ENCODE measurements at places on chromosomes 4 and X.

GRCh38 chr4:147924604-147925412 is 192.9 kb downstream of the ARHGAP10 start:
- DNase-seq = peak; percentile 72

DNA sequence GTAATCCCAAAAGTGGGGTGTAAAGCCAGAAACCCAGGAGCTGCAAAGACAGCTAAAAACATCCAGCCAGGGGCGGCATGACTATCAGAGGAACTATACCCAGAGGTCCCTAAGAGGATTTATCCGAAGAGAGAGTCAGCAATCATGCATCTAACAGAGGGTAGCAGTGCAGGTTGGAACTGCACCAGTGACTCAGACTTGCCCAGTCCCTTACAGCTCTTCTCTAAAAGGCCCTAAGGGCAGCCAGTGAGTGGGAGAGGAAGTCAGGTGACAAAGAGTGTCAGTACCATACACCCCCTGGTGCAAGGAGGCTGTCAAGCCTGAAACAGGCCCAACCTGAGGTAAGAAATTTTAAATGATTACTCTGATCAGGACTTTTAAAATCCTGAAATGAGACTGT is 88.1 kb downstream of the CAMK2D start:
- DNase-seq = peak; percentile 6

GRCh38 chrX:3440981-3441380 is 94.5 kb upstream of the MXRA5 start:
- no peak for DNase-seq

GRCh38 chr4:90112715-90113114 is 14.5 kb upstream of the CCSER1 start:
- no peak for DNase-seq

DNA sequence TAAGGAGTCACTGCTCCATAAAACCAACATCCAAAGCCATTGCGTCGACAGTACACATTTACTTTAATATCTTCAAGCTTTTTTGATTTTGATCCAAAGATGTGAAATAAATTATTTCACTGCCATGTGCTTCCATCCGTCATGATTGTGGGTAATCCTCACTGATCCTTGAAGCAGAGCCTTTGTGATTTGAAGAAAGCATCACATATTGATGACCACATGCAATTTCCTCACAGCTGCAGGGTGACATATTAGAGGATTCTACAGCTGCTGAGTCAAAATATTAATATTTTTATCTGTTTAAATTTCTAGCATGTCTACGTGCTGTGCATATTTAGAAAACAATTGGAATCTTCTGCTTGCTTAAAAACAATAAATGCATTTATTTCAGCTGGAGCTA is 196.8 kb upstream of the ANXA3 start:
- no peak for DNase-seq

DNA sequence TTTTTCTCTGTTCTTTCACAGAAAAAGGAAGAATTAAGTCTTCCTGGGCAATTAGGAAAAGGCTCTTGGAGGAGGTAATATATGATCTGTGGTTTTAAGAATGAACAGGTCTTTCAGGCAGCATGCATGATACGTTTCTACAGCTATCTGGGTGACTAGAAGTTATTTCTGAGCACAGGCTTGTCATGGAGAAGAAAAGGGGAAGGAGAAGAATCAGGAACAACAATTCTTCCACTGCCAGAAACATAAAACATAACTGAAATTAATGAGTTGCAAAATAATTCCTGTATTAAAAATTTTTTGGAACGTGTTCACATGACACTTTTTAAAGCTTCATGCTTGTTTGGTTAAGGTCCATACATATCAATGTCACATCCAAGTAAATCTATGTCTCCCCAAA is 17.7 kb upstream of the STIM2 start:
- DNase-seq = no peak

DNA sequence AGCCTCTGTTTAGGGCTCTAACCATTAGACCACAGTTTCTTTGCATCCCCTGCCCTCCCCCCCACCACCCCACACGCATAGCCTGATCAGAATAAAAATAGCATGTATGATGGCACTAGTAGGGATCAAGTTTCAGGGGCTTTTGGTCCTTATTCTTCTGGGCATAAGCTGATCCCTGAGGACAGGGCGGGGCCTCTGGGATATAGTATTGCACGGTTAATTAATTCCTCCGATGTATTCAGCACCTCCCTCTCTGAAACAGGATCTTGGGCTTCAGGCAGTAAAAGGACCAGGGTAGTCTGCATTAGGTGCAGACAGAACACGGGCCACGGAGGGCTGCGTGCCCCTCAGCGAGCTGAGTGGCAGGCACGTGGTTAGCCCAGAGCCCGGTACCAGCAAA is 57.1 kb downstream of the ELF4 start:
- DNase-seq = peak; percentile 42

DNA sequence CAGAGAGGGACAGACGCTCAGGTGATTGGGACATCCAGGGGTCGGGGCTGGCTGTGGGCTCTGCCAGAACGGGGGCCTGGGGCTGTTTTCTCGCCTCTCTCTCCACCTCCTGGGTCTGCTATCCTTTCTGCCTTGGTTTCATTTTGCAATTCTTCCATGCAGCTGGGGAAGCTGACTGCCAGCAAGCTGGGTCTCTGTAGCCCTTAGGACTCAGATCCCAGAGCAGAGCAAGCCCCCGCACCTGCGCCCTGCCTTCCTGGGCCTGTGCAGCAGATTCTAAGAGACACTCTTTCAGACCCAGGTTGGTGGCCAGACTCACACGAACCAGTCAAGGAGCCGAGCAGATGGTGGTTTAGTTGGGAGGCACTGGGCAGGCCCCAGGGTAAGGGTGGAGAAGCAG is 59.1 kb upstream of the GRPEL1 start:
- DNase-seq = no peak

GRCh38 chr4:134313591-134313990 is 112.0 kb upstream of the PABPC4L start:
- DNase-seq = no peak

- no peak for DNase-seq
Observed at GRCh38 chrX:50615570-50616158, 145.0 kb upstream of the DGKK start.
